PC-9 (cell line): ENCODE measurements at places on chromosomes 5 and 9.

GRCh38 chr9:71672573-71672972 lies 95.7 kb downstream of the CEMIP2 start:
- no peak for DNase-seq

GRCh38 chr5:94856257-94856800 lies 237.9 kb downstream of the SLF1 start:
- no peak for DNase-seq

GRCh38 chr9:15389173-15389572 lies 33.5 kb upstream of the SNAPC3 start:
- no peak for DNase-seq

DNA sequence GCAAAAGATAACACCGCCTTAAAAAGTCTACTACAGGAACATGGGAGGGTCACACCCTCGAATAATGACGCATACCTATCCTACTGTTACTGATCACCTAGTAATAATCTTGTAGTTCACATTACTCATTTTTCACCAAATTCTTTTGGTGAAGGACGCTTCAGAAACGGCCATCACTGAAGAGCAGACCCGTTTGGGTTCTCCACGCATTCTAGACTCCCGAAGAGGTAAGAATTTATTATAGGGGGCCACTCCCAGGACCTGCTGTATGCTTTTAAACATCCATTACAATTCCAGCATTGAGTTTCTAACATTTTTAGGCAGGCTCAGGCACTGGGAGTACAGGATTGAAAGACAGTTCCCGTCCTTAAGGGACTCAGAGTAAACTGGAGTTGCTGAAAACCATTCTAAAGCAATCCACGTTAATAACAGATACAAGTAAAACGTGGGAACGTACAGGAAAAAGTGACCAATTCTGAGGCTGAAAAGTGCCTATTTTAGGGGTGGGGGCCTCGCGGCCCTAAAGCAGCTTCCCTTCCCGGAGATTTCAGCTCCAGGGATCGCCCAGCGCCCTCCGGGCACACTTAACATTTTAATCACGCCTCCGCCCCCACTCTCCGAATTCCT lies at the start of gene FER:
TSS of gene FER (plus strand) at position 124 of the 627 bp plus-strand sequence. CDS start 50,286 bp downstream, outside the sequence.
- peak; percentile 33 for DNase-seq

DNA sequence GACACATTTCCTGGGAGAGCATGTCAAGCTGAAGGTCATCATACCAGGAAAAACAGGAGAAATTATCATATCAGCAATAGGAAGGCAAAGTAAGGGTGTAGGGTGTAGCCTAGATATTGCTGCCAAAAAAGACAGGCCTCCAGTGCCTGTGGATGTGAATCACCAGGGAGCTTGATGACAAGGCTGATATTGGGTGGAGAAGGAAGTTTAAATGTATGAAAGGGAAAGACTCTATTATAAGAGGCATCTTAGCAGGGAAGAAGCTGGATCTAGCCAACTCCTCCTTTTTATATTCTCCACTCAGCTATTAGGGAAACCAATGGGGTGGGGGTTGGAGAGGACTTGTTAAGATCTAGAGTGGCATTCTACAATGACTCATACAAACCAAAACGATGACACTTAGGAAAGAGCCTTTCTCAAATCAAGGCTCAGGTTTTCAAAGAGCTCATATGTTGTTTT lies 13.4 kb upstream of the TXNDC8 start:
- DNase-seq, result peak; percentile 72

DNA sequence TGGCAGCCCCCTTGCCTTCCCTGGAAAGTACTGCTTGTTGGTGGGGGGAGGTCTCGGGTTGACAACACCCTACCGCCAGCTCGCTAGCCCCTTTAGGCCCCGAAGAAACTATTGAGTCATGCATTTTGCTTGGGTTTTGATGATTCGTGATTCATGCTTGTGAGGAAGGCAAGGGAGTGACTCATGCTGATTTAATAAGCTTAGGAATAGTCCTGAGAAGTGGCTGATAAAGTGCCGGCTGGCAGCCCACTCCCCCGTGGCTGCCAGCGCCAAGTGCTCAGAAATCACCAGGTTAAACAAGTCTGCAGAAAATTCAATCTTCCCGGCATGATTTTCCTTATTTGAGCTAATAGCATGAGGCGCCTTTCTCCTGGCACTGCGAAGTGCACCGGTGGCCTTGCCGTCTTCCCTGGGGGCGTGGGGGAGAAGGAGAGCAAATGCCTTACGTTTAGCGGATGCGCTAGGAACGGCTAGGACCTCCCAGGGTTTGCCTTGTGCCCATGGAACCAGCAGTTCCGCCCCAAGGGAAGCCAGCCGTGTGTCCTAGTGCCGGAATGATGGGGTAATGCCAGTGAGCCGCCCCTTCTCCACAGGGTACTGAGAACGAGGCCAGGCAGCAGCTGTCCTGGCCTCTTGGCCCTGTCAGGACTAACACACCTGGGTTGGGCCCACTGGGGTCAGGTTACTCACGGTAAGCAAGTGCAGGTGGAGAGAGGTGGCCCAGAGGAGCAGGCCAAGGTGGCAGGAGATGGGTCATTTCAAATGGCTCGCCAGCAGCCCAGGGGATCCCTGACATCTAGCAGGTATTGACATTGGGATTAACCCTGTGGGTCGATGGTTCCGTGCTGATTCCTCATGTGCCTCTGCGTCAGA lies 151.9 kb downstream of the MACROH2A1 start:
- peak; percentile 90 for DNase-seq

DNA sequence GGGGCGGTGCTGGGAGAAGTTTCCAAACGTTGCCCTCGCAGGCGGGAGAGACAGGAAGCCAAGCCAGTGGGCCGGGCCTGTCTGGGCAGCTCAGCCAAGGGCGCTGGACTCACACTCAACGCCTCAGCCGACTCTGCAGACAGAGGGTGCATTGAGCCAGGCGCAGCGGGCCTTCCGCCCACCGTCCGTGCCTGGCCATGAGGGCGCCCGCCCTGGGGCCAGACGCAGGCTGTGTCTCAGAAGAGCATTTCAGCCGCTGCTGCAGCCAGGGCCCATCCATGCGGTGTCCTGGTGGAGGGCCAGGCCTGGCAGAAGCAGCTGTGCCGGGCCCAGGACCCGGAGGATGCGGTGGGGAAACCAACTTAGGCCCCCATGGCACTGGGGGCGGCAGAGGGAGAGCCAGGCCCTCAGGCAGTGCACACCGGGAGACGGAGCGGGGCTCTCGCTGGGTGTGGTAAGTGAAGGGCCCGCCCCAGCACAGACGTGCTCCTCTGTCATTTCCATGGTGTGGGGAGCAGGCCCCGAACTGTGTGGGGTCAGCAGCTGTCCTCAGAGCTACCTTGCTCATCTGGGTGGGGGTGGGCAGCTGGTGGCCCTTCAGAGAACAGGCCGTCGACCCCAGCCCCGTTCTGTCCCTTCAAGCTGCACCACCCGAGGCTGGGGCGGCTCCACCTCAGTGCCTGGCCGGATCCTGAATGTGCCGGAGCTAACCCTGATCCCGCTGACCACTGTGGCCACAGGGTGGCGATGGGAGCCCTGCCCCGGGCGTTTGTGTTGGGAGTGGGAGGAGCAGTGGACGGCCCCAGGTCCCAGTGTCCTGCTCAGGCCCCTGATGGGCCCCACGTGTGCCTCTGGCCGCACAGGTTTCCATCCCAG lies 18.0 kb downstream of the DNLZ start:
- peak; percentile 52 for DNase-seq
